Progenitor cell of endocrine pancreas (in vitro differentiated cells): ENCODE measurements at places on chromosomes 11 and 22. TPM values are rescaled to one million over a fixed set of nuclear protein-coding genes. Genes with fewer than 3 reads are reported as not detected.

Gene CFAP300
- 1.2 and 1.5 TPM in 2 replicates for total RNA-seq

DNA sequence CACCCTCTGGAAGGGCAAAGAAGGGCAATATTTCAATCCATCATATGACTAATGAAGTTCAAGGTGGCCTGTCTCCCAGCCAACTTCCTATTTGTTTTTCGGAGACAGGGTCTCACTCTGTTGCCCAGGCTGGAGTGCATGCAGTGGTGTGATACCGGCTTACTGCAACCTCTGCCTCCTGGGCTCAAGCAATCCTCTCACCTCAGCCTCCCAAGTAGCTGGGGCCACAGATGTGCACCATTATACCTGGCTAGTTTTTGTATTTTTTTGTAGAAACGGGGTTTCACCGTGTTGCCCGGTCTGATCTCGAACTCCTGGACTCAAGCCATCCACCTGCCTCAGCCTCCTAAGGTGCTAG, 13.4 kb downstream of the ABTB2 start:
- DNase-seq = no peak

GRCh38 chr11:75873417-75874221, 58.6 kb downstream of the UVRAG start:
- no peak for DNase-seq

Gene TTC36
- 2.2 and 3.3 TPM in 2 replicates for total RNA-seq

DNA sequence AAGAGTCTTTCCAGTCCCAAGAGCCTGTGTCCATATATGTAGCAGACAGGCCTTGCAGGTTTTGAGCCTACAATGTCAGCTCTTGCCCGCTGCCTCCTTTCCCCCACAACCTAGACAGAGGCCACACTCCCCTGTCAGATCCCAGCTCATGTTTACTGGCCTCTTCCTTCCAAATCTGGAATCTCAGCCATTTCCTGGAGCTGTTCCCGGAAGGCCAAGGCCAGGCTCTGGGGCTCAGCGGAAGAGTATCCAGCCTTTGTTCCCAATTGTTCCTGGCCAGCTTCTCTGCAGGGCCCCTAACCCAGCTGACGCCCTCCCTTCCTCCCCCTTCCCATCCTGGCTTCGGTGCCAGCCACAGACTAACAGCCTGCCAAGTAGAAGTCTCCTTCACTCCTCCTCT, 1.0 kb upstream of the ROBO4 start:
- no peak for DNase-seq

Gene RAG1
- total RNA-seq = 0.65 and 1.00 TPM in 2 replicates

Gene HBE1
- not detected in 2 replicates for total RNA-seq

DNA sequence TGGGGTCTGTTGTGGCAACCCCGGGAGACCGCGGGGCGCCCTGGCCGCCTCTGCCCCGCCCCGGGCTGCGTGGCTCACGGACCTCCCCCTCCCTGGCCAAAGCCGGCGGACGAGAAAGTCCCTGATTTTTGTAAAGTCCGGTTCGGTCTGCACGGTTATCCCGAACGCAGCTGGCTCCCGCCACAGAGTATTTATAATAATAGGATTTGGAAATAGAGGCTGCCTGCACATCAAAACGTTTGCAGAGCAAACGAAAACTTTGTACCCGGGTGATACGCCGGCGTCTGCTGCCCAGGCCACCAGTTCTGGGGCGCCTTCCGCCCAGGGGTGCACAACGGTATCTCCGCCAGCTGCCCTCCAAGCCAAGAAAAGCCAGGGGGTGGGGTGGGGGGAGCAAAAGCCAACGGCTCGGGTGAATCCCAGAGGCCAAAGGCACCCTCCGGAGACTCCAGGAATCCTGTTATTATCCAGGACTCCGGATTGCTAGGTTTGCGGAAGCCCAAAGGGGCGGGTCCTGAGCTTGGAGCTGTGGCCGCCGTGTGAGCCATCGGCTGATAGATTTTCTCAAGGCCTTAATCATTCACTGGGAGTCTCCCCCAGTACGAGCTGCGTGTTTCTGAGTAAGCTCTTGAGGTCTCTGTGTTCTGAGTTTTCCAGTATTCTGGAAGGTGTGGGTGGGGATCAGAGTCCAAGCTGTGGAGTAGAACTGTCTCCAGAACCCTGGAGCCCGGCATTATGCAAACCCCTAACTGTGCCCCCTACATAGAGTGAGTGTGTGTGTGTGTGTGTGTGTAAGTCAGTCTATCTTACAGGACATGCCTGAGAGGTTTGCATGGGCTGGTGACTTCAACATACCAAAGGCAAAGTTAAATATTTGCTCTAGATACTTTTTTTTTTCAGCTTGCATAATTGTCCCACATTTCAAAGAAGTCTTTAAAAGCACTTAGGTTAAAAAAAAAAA, 673 bp upstream of the SHANK2 start:
- peak; percentile 37 for DNase-seq

Gene TNNT3
- total RNA-seq = 0.38 TPM in 1 of 2 replicates, not detected in the other

DNA sequence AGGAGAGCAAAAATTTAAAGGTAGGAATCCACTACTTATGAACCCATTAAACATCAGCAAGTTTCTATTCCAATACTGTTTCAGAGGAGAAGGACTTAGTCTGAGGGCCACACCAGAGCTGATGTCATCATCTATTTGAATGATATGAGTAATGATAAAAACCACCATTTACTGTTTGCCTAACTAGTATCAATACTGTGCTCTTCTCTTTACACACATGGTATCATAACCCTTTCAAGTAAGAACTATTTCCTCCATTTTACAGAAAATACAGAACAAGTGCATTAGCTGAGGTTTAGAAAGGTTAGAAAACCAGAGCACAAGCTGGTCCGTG, 651.3 kb upstream of the KIRREL3 start:
- DNase-seq = no peak

- DNase-seq = no peak
Observed at GRCh38 chr11:94832604-94833235, 64.6 kb downstream of the AMOTL1 start.

DNA sequence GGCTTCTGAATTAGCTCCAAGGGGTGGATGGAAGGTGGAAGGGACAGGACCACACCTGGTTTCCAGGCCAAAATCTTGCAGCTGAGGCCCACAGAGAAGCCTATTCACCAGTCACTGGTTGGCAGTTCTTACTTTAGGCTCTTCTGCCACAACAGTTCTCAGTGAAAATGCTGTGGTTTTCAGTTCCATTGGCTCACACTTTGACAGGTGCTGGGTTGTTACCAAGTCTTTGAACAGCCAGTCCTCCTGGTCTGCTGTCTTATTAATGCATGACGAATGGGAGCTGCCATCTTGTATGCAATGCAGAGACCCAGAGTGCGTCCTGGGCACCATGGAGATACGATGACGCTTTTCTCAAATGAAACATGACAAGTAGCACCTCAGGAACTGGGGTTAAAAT, 232.0 kb upstream of the ZBED5 start:
- no peak for DNase-seq

- no peak for DNase-seq
Observed at GRCh38 chr11:3134651-3135480, 30.2 kb downstream of the OSBPL5 start.

- DNase-seq = no peak
Observed at GRCh38 chr22:21612858-21613257, 17.0 kb downstream of the YDJC start.

DNA sequence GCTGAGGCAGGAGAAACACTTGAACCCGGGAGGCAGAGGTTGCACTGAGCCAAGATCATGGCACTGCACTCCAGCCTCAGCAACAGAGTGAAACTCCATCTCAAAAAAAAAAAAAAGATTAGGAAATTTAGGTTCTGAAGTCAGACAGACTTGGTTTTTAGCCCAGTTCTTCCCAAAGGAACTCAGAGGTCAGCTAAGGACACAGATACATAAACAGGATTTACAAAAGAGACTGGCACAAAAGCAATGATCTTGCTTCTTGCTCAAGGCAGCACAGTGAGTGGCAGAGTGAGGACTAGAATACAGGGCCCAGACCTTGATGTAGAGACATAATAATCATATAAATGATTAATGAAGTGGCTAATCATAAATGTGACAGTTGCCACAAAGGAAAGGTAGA, 25.4 kb upstream of the RRAS2 start:
- DNase-seq = no peak

GRCh38 chr11:55345306-55345705, 2.3 kb downstream of the OR4A16 start:
- no peak for DNase-seq

DNA sequence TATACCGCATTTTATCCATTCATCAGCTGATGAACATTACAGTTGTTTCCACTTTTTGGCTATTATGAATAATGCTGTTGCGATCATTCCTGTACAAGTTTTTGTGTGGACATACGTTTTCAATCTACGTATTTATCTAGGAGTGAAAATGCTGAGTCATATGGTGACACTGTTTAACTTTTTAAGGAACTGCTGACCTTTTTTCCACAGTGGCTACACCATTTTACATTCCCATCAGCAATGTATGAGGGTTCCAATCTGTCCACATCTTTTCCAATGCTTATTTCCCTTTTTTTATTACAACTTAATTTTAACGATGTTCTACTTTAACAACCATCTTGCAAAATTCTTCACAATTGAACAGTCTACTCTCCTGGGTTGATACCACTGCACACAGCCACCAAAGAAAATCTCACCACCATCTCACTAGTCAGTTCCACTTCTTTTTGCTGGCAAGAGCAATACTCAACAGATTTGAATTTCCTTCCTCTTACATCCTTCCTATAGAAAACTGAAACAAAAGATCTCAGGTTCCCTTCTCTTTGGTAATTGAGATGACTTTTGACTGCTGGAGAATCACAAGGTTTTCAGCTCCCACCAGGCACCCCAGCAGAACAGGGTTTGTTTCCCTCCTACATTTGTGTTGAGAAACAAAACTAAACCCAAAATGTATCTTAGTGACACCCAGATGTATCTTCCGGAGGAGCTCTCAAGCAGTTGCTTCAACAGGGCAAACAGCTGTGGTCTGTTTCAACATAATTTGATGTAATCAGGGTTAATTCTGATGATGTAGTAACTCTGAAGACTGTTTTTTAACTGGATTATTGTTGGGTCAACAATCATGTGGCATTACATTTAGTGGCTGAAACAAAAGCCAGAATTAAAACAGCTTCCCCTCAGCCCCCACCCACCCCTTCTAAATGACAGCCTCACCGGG, 7.0 kb upstream of the GAB2 start:
- DNase-seq = no peak

GRCh38 chr11:83689144-83689780, 403.1 kb upstream of the CCDC90B start:
- DNase-seq = no peak

GRCh38 chr11:112255067-112255720, 5.5 kb downstream of the PLET1 start:
- no peak for DNase-seq

Gene TRIM48
- total RNA-seq = not detected in 2 replicates

DNA sequence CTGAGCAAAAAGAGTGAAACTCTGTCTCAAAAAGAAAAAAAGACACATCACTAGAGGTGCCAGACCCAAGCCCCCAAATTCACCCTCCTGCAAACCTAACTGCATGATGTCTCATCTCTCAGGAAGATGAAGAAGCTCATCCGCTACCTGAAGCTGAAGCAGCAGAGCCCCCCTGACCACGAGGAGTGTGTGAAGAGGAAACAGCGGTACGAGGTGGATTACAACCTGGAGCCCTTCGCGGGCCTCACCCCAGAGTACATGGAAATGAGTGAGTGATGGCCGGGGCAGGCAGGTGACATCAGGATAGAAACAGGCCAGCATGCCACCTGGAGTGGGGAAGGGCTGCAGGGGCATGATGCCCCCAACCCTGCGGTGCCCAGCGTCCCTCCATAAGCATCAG, 36.0 kb upstream of the FADD start:
- no peak for DNase-seq

- no peak for DNase-seq
Observed at GRCh38 chr22:46061124-46061500, 84.2 kb upstream of the WNT7B start.

Gene OR6T1
- not detected in 2 replicates for total RNA-seq

Gene CRYBA4
- total RNA-seq = not detected in 2 replicates

- no peak for DNase-seq
Observed at GRCh38 chr11:60428517-60428916, 855 bp upstream of the MS4A5 start.

Gene POU2AF2
- total RNA-seq = not detected in 2 replicates

- DNase-seq = no peak
Observed at GRCh38 chr11:16410479-16410878, 54.1 kb upstream of the SOX6 start.

Gene RTN4R
- total RNA-seq = 30.8 and 36.0 TPM in 2 replicates

Gene KRTAP5-2
- total RNA-seq = not detected in 2 replicates

Gene MS4A6E
- not detected in 2 replicates for total RNA-seq

DNA sequence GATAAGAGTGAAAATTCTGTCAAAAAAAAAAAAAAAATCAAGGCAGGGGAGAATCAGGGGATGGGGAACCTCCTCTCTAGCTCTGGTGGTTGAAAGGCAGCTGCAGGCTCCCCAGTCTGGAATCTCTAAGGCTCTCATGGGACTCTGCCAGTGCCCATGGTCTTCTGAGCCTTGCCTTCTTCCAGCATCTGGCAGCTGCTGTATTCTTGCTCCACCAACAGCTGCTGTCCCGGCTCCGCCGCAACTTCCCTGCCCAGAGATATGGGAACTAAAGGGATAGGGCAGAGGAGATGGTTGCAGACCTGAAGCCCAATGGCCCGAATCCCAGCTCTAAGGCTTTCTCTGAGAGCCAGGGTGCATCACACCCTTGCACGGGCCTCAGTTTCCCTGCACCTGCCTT, 49.5 kb upstream of the PHF21B start:
- no peak for DNase-seq

Gene STIM1
- 27.2 and 32.7 TPM in 2 replicates for total RNA-seq

Gene P2RY6
- total RNA-seq = 0.13 and 0.14 TPM in 2 replicates

DNA sequence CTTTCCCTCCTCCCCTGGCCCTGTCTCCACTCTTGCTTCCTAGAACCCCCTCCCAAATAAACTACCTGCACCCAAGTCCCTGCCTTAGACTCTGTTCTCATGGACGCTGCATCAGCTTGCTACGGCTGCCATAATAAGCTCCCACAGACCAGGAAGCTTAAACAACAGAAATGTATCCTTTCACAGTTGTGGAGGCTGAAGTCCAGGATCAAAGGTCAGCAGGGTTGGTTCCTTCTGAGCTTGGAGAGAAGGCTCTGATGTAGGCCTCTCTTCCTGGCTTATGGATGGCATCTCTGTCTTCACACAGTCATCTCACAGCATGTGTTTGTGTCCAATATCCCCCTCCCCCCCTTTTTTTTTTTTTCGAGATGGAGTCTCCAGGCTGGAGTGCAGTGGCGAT, 23.4 kb downstream of the CBX7 start:
- no peak for DNase-seq

Gene MFNG
- 3.2 and 5.9 TPM in 2 replicates for total RNA-seq

DNA sequence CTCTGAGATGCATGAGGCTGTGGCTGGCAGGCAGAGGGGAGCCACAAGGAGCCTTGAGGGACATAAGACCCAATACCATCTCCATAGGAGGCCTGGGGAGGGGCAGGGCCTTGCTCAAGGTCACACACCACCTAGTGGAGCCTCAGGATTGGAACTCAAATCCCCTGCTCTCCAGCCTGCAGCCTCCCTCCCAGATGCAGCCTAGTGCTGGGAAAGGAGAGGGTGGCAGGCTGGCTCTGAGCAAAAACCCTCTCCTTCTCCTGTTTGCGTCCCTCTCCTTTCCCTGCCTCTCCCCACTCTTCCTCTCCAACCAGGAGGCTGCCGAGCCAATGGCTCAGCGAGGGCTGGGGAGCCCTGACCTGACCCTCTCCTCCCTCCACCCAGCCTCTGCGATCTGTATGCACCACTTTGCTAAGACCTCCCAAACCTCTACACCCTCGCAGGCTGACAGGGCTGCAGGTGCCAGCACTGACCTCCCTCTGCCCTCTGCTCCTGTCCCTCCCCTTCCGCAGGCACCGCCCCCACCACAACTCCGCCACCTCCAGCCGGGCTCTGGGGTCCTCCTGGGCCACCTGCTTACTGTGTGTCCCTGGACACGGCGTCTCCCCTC, 14.7 kb downstream of the IGLL1 start:
- DNase-seq = peak; percentile 53

GRCh38 chr22:46203601-46203980, 46.5 kb downstream of the CDPF1 start:
- no peak for DNase-seq

- no peak for DNase-seq
Observed at GRCh38 chr11:117796872-117797529, at the start of gene DSCAML1. TSS of gene DSCAML1 (minus strand) at chr11:117797216. CDS start at chr11:117797079, 137 bp downstream.
